ENCODE measurements at places on chromosomes 5 and 9. TPM values are rescaled to one million over a fixed set of nuclear protein-coding genes. Genes with fewer than 3 reads are reported as not detected.

DNA sequence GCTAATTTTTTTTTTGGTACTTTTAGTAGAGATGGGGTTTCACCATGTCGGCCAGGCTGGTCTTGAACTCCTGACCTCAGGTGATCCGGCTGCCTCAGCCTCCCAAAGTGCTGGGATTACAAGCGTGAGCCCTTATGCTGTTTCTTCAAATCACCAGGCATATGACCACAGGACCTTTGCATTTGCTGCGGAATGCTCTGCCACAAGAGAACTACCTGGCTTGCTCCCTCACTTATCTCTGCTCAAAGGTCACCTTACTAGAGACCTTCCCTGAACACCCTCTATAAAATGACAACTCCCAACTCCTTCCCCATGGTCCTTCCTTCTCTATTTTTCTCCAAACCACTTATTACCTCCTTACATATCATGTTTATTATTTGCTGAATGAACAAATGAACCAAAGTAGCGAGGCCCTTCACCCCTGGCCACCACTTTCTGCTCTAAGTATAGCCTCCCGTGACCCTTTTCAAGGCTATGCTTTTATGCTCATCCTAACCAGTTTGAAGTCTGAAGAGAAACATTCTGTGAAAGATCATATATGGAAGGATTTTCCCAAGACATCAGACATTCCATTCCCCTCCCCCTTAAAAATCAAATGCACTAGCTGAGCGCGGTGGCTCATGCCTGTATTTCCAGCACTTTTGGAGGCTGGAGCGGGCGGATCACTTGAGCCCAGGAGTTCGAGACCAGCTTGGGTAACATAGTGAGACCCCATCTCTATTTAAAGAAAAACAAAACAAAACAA is 1.3 kb downstream of the ZER1 start:
- no peak for DNase-seq

DNA sequence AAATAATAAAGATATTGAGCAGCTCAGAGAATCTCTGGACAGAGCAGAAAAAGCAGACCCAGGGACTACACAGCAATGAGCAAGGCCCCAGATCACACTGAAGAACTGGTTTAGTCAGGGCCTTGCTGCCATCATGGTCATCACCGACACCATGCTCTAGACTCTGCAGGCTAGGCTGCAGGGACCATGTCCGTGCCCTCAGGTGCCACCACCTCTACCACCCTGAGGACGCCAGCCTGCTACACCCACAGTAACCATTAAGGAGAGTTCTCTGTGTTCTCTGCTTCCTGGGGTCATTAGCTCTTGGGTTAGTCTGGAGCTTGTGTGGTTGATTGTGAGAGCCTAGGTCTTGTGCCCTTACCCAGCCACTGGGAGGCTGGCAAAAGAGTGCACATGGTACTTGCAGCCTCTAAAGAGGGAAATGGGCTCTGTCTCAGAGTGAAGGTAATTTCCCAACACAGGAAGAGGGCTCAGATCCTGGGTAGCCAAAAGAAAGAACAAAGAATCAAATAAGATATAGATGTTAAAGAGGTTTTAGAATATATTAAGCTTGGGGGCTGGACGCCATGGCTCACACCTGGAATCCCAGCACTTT is 31.9 kb upstream of the JADE2 start:
- DNase-seq: no peak

DNA sequence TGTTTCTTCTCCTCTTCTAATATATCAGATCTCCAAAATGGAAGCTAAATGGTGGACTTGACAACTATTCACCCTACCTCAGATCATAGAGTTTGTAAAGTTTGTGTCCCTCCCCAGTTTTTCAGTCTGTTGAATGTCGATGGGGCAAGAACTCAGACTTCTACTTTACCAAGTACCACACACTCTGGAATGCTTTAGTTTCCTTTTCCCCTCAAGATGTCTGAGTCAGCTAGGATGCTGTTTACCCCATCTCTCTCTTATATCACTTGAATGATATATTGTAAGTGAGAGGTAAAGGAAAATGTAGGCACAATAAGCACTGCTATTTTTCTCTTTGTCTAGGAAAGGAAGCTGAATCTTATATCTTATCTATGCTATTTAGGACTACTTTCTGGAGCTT is 25.9 kb upstream of the TAL2 start:
- DNase-seq: no peak

GRCh38 chr5:142872795-142873194 is 102.6 kb downstream of the ARHGAP26 start:
- DNase-seq: peak; percentile 77

GRCh38 chr9:116859763-116860162 is 172.7 kb downstream of the TRIM32 start:
- no peak for DNase-seq

GRCh38 chr5:142472306-142472951 is 147.6 kb upstream of the SPRY4 start:
- peak; percentile 98 for DNase-seq

GRCh38 chr5:161311146-161311708 is 235.3 kb downstream of the GABRB2 start:
- DNase-seq: no peak

GRCh38 chr5:118033686-118034338 is 954.5 kb downstream of the DTWD2 start:
- DNase-seq: no peak

DNA sequence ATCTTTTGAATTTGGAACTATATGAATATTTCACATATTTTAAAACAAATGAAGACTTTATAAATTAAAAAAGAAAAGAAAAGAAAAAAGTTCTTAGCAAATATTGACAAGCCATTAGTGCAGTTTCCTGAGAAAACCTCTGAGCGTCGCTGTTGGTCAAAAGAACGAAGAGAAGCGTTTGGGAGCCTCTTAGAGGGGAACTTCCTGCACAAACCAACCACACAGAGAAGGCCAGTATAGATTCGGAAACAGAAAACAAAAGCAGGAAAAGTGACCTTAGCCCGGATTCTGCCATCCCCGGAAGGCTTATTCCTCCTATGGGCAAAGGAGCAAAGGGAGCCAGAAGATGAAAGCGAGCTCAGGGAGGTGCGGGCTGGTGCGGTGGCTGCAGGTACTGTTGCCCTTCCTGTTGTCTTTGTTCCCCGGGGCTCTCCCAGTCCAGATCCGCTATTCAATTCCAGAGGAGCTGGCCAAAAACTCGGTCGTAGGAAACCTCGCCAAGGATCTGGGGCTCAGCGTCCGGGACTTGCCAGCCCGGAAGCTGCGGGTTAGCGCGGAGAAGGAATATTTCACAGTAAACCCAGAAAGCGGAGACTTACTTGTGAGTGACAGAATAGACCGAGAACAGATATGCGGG is at the start of gene PCDHGB2:
PCDHGB2 (plus strand) TSS at position 205 of the 637 bp plus-strand sequence; CDS start at position 347, 142 bp downstream.
- peak; percentile 27 for DNase-seq

GRCh38 chr9:98491828-98492227 is 216.9 kb downstream of the GABBR2 start:
- no peak for DNase-seq

DNA sequence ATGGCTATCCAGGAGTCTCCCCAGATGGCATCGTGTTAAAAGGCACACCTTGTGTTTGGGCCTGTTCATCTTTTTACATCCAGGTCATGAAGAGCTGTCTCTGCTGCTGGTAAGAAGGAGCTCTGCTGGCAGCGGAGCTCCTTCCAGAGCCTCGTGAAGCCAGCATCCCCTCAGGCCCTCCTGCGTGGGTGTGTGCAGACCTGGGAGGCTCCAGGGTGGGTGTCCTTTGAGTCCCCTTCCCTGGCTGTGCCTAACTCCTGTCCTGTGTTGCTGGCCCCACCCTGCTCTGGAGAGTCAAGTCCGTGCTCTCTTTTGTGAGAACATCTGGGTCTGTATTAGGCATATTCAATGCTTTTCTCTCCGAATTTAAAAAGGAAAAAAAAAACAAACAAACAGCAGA is 149.6 kb upstream of the IRX2 start:
- DNase-seq: no peak

DNA sequence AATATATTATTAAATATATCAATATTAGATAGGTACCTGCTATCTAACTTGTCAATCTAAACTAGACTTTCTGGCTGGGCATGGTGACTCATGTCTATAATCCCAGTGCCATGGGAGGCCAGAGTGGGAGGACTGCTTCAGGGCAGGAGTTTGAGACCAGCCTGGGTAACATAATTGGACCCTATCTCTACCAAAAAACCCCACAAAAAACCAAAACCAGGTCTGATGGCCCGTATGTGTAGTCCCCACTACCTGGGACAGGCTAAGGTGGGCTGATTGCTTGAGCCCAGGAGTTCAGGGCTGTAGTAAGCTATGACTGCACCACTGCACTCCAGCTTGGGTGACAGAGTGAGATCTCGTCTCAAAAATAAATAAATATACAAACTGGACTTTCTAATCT is 55.0 kb downstream of the PJA2 start:
- no peak for DNase-seq

DNA sequence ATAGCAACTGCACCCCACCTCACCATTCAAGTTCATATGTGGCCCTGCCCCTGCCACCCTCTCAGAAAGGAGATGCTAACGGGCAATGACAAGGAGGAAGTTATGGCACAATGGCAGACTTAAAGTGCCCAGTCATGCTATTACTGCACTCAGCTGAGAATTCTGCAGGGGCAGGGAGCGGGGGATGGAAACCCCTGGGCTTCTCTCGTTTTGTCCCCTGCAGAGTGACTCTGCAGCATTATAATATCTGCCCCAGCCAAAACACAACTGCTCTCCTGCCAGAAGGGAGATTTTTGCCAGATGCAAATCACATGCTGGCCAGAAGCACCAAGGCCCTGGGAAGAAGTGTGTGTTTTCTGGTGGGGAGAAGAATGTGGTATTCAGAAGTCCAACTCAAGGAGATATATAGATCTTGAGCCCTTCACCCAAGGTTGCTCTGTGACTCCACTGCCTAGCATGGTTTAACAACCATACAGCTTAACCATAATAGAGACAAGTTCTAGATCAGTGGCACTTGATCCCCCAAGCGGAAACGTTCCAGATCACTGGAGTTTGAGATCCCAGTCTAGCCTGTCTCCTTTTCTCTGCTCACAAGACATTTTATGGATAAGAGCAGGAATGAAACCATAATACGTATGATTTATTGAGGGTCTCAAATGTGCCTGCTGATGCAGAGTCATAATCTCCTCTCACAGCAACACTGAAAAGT is 207.0 kb upstream of the MAP3K1 start:
- no peak for DNase-seq

GPRIN1 gene
- 24.6 TPM for total RNA-seq

PHPT1 gene
- 151 TPM for total RNA-seq

CATSPER3 gene
- not detected for total RNA-seq

NR2F1-AS1 gene
- total RNA-seq: 24.4 TPM

All from A172 (cell line).